Mesenteric fat pad (tissue), 1 donor: ENCODE measurements at places on chromosomes 11 and 22.

GRCh38 chr11:59960502-59961381, 3.1 kb upstream of the OOSP4A start:
- DNase-seq: no peak

DNA sequence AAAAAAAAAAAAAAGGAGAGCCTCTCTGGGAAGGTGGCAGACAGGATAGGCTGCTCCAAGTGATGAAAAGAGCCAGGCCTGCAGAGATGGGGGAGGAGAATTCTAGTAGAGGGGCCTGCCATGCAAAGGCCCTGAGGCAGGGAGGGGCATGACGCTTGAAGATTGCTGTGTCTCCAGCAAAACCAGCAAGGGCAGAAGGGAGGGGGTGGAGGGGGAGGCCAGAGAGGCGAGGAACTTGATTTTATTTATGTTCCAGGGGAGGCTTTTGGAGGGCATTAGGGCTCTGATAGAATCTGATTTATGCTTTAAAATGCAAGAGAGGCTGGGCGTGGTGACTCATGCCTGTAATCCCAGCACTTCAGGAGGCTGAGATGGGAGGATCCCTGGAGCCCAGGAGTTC, 16.7 kb upstream of the PACSIN2 start:
- no peak for DNase-seq

GRCh38 chr11:9753021-9753420, 89.1 kb downstream of the SWAP70 start:
- DNase-seq: no peak

GRCh38 chr11:71964641-71965040, 34.1 kb upstream of the IL18BP start:
- no peak for DNase-seq

DNA sequence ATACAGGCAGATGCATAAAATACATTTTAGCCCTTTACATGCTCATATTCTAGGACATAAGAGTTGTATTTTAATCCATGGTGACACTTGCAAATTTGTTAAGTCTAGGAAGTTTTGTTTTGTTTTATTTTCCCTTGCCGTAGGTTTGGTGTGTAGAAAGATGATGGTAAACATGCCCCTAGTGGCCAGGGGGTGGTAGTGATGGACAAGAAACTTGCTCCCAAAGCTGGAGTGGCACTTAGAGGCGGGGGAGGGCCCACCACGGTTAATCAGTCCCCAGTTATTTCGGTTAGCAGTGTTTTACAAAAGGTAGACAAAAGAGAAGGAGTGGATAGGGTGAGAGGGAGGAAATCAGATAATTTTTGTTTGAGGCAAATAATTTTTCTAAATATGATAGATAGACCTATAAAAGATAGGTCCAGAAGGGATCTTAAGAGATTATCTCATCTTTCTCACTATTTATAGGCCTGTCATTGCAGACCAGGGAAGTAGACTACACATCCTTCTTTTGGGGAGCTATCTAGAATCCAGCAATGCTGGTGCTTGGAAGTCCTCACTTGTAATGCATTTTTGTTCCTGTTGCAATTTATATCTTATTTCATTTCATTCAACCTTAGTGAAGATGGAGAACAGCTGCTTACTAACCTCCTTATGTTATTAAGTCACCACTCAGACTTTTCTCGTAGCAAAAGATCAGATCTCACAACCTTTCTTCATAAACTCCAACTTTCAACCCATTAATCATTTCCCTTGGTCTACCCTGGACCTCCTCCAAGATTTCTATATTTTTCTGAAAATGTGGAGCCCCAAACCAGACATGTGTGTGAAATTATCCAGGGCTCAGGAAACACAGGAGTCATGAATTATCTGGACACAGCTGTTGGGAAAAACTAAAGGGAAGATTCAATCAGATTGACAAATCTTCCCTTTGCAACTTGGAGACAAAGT, 5.9 kb upstream of the BDNF start:
- no peak for DNase-seq

- no peak for DNase-seq
Measured at GRCh38 chr11:63937713-63938478, 906 bp upstream of the NAA40 start.

DNA sequence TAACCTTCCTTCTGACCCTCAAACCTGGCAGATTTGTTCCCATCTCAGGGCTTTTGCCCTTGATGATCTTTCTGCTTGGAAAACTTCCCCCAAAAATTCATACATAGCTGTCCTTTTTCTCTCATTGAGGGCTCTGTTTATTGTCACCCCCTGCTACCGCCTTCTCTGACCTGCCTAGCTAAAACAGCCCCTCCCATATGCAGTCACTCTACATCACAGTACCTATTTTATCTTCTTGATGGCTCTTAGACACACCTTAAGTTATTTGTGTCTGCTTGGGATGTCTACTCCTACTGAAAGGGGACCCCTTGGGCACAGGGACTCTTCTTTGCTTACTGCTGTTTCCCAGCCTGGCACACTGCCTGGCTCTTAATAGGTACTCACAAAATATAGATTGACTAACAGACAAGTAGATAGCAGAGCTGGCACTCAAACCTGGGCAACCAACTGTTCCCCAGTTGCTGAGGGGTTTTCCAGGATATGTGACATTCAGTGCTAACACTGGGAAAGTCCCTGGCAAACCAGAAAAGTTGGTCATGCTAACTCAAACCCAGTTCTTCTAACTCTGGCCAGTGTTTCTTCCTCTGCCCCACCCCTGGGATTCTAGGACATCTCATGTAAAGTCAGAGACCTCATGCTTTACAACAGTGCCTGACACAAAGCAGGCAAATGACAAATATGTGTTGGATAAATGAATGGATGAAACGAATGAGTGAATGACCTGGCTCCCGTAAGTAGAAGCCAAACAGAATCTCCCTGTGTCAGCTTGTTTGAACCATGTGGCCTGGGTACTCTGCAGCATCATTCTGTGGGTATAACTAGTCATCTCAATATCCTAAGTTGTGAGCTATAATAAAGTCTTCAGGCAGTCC, 19.8 kb upstream of the FJX1 start:
- DNase-seq: no peak
